NCI-H1930 (cell line): ENCODE measurements at places on chromosomes 3 and 15.

GRCh38 chr3:155130001-155130400 lies 49.9 kb downstream of the MME start:
- DNase-seq: no peak

- no peak for DNase-seq
These were observed 322.7 kb downstream of the SV2B start for GRCh38 chr15:91422797-91423196.

GRCh38 chr3:115836944-115837343 lies 213.6 kb downstream of the GAP43 start:
- DNase-seq: no peak

DNA sequence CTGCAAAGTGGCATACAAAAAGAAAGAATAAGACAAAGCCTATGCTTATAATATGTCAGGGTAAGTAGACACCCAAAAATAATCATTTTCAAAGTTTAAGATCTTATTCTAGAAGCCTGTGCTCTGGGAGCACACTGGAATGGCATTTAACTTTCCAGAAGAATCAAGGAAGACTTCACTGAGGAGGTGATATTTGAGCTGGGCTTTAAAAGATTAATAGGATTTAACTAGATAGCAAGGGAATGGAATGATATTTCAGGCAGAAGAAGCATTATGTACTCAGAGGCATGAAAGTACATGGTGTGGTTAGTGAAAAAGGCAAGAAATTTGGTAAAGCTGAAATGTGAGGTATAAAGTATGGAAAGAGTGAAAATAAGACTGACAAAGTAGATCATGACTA lies 106.8 kb downstream of the ZBTB20 start:
- no peak for DNase-seq

- DNase-seq: no peak
These were observed 146.4 kb upstream of the LIPC start for GRCh38 chr15:58285212-58285920.

- DNase-seq: no peak
These were observed 259.8 kb downstream of the MAGI1 start for GRCh38 chr3:65778968-65779367.

- DNase-seq: no peak
These were observed 53.3 kb downstream of the BTD start for GRCh38 chr3:15654891-15655290.

- no peak for DNase-seq
These were observed 17.3 kb downstream of the CHRNA3 start for GRCh38 chr15:78603467-78603866.
